Uterus (tissue), 4 donors: ENCODE measurements at places on chromosomes 3 and 15. TPM values are rescaled to one million over a fixed set of nuclear protein-coding genes. Genes with fewer than 3 reads are reported as not detected.
A peak's percentile ranks its signal among the peaks of the same experiment; 100 is the strongest.

DNA sequence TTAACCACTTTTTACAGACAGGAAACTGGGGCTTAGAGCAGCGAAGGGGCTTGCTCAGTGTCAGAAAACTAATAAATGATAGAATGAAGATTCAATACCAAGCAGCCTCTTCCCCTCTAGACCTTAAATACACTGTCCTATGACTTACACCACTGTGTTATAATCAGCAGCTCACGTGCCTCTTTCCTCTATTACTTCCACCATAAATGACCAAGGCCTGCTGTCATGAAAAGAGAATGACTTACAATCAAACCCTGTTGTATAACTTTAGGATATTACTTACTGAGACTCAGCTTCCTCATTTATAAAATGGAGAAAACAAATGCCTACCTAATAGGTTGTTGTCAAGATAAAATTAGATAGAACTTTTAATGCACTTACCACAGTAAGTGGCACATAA, 11.6 kb downstream of the FMN1 start:
- H3K4me1 ChIP-seq: no peaks in the 10 kb centered on the region
- H3K27me3 ChIP-seq: no peaks in the 10 kb centered on the region
- no peak overlapping the region for H3K27ac ChIP-seq
- no peak for DNase-seq
- H3K36me3 ChIP-seq: no peaks in the 10 kb centered on the region

- H3K4me3 ChIP-seq: no peak overlapping the region
- H3K36me3 ChIP-seq: no peaks in the 10 kb centered on the region
- no peak overlapping the region for H3K27ac ChIP-seq
- no peaks in the 10 kb centered on the region for H3K4me1 ChIP-seq
- DNase-seq: no peak
These were observed 9.8 kb downstream of the PLA2G4E start for GRCh38 chr15:42011074-42011473.

DNA sequence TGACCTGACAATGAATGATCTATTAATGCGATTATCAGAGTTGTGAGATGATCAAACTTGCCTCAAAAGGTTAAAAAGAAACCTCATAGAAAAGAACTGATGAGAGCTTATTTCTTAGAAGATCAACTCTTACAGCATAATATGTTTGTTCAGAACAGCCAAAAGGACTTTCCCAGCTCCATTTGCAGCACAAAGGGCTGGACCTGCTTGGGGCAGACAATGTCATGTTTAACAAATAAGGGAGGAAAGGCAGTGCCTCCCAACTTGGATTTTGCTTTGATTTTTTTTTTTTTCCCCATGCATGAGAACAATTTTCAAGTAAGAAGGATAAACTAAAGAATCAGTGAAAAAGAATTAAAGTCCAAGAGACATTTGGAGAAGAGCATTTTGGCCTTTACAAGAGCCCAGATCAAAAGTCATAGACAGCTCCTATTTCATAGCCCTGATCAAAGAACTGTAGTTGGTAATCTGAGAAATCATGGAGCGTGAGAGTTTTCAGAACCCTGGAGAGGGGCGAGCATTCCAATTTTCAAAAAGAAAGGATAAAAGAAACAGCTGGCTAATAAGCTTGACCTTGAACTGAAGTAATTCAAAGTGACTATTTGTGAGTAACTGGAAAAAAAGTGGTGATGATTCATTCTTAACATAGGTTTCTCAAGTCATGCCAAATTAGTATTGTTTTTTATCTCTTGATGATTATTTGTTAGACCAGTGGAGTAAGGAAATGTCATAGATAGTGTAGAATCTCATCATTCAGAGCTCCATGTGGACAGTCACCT, 136.0 kb upstream of the CFAP20DC start:
- no peak overlapping the region for H3K4me3 ChIP-seq
- H3K27me3 ChIP-seq: no peaks in the 10 kb centered on the region
- H3K36me3 ChIP-seq: no peaks in the 10 kb centered on the region

- no peaks in the 10 kb centered on the region for H3K36me3 ChIP-seq
- no peak overlapping the region for H3K27ac ChIP-seq
- no peak for DNase-seq
- H3K4me3 ChIP-seq: no peak overlapping the region
These were observed 109.6 kb downstream of the ADAMTS9 start for GRCh38 chr3:64578062-64578770.

GRCh38 chr3:109339197-109339596, 1.9 kb upstream of the DPPA4 start:
- no peak for DNase-seq
- no peaks in the 10 kb centered on the region for H3K4me1 ChIP-seq
- no peak overlapping the region for H3K4me3 ChIP-seq

DNA sequence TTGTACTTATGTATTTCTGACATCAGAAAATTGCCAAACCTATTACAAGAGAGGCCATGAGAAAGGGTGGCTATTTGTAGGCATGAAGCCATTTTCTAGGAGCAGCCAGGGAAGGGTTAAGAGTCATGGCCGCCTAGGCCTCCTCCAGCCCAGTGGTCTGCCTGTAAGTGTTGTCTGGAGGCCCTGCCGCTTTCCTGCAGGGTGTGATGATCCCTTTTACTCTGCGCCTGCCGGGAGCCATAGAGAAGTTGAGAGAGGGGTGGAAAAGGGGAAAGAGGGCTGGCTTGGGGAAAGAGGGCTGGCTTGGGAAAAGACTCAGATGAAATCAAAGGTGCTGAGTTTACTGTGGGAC, 29.1 kb upstream of the KCTD6 start:
- H3K36me3 ChIP-seq: no peaks in the 10 kb centered on the region
- DNase-seq: no peak
- H3K27me3 ChIP-seq: no peaks in the 10 kb centered on the region
- no peak overlapping the region for H3K4me3 ChIP-seq
- no peak overlapping the region for H3K27ac ChIP-seq
- H3K4me1 ChIP-seq: no peaks in the 10 kb centered on the region

DNA sequence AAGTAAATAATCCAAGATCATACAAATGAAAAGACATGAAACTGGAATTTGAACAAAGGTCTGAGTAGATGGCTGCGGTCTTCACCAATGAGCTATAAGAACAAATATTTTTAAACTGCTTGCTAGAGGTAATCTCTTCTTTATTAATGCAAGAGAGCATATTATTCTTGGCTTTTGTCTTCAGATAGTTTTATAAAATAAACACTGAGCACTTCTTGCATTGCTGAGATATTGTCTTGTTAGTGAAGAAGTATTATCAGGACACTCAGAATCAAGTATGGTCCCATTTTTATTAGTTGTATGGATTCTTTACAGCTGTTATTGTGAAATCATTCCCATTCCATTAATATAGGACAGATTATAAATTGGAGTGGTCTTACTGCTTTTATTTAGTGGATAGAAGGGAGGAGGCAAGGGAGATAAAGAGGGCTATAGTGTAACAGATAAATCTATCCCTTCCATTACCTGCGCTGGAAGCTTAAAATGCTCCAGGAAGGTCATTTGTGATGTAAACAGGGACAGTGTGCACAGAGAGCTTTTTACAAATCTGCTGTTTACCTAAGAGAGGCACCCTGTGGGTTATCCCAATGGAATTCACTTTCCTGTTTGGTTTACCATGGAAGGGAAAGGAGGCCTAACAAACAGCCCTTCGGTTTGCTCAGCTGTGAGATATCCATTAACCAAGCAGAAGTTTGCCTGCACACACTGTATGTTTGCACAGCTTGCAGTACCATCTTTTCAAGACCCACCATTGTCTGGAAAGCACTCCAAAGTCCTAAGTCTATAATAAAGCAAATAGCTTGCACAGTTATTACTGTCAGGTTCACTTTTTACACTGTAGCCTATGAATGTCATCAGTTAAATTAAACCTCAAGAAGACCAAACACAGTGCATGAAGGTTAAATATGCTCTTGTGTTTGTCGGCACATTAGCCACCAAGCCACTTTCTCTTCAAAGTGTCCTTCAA, 347.7 kb upstream of the TGFBR2 start:
- no peak overlapping the region for H3K27ac ChIP-seq
- no peak overlapping the region for H3K4me3 ChIP-seq
- H3K4me1 ChIP-seq: peaks cover 3% of the 10 kb centered on the region

DNA sequence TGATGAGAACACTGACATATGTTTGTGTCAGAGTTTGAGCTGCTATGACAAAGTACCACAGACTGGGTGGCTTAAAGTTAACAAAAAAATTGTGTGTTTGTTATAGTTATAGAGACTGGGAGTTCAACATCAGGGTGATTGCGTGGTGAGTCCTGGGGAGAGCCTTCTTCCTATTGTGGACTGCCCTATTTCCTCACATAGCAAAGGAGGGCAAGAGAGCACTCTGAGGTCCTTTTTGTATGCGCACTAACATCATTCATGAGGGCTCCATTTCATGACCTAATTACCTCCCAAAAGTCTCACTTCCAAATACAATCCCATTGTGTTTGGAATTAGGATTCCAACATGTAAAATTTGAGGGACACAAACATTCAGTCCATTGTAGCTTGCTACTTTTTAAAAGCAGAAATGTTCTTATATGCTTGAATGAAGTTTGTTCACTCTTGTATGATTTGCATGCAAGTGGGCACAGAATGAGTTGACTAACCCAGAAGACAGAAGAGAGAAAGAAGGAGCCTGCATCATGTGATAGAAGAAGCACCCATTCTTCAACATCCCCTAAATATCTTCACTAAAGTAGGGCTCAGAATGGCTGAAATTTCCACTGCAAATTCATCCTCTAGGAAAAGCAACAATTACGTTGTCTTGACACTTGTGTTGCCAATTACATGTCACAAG, 18.9 kb upstream of the ALCAM start:
- no peaks in the 10 kb centered on the region for H3K4me1 ChIP-seq
- DNase-seq: no peak
- H3K36me3 ChIP-seq: no peaks in the 10 kb centered on the region
- H3K4me3 ChIP-seq: no peak overlapping the region
- no peak overlapping the region for H3K27ac ChIP-seq
- no peaks in the 10 kb centered on the region for H3K27me3 ChIP-seq

DNA sequence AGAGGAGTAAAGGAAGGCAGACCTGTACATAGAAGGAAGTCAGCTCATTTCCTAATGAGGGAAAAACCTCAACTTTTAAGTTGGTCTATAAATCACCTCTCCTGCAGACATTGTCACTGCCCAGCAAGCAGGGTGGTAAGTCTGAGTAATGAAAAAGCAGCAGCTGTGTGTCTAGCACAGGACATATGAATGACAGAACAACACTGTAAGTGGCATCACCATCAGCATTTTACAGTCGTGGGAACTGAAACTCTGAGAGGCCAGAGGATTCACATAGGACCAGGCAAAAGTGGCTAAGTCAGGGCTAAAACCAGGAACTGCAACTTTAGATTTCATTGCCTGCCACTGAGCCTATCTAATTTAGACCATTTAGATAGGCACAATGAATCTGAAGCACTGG, 235.6 kb downstream of the CLSTN2 start:
- no peak overlapping the region for H3K27ac ChIP-seq
- no peaks in the 10 kb centered on the region for H3K4me1 ChIP-seq
- H3K36me3 ChIP-seq: no peaks in the 10 kb centered on the region
- H3K4me3 ChIP-seq: no peak overlapping the region
- no peaks in the 10 kb centered on the region for H3K27me3 ChIP-seq

- H3K27ac ChIP-seq: no peak overlapping the region
- H3K4me1 ChIP-seq: no peaks in the 10 kb centered on the region
- no peak for DNase-seq
- no peaks in the 10 kb centered on the region for H3K27me3 ChIP-seq
These were observed 52.7 kb downstream of the COL6A6 start for GRCh38 chr3:130569461-130570365.

- H3K4me3 ChIP-seq: no peak overlapping the region
- no peaks in the 10 kb centered on the region for H3K36me3 ChIP-seq
- DNase-seq: no peak
- no peaks in the 10 kb centered on the region for H3K4me1 ChIP-seq
These were observed 300.5 kb downstream of the ADAMTS17 start for GRCh38 chr15:100041127-100041828.

DNA sequence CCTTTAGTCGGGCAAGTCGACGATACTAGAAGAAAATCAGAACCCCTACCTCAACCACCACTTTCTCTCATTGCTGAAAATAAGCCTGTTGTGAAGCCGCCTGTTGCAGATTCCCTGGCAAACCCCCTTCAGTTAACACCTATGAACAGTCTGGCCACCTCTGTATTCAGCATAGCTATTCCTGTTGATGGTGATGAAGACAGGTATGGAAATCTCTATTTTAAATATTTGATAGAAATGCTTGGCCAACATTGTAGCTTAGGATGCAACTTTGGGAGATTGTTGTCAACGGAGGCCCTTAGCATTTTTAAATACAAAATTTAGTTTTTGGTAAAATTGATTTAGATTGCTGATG, 3.0 kb downstream of the TSC22D2 start:
- peak overlapping the region; percentile 57 for H3K4me3 ChIP-seq
- DNase-seq: no peak
- no peaks in the 10 kb centered on the region for H3K36me3 ChIP-seq
- H3K27me3 ChIP-seq: no peaks in the 10 kb centered on the region
- H3K4me1 ChIP-seq: peaks cover 3% of the 10 kb centered on the region
- peak overlapping the region; percentile 100 for H3K27ac ChIP-seq

DNA sequence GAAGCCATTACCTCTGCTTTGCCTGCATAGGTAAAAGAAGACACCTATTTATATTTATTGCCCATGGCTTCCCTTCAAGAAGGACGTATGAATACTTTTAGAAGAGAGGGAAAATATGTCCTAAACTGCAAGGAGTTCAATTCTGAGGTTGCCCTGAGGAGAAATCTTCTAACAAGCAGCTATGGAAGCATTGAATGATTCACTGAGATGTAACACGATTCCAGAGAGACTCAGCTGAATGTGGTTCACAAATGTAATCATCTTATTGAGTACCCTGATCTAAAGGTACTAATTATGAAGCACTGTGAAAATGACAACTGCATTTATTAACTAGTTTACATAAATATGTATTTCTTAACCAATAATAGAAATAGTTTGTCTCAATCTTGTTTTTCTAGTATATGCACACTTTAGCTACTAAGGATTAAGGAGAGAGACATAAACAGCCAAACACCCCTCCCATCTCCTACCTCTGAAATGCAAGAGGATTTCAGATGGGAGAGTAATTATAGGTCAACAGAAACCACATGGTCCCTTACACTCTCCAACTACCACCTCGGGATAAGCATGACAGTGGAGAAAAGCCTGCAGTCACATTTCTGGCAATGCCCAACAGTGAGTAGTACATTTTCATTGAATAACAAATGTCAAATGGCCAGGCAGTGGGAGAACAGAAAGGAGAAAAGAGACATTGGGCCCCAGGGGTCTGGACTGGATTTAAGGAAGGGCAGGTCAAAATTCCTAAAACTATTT, 506.2 kb upstream of the IL12A start:
- DNase-seq: no peak
- H3K4me1 ChIP-seq: no peaks in the 10 kb centered on the region
- H3K4me3 ChIP-seq: no peak overlapping the region
- H3K27me3 ChIP-seq: no peaks in the 10 kb centered on the region
- H3K36me3 ChIP-seq: no peaks in the 10 kb centered on the region

GRCh38 chr15:83099290-83099689, 8.2 kb upstream of the TM6SF1 start:
- no peaks in the 10 kb centered on the region for H3K4me1 ChIP-seq
- H3K27me3 ChIP-seq: no peaks in the 10 kb centered on the region
- no peak overlapping the region for H3K27ac ChIP-seq
- H3K4me3 ChIP-seq: no peak overlapping the region

TLR9 gene
- 0.14 TPM for total RNA-seq

ABCC5 gene
- total RNA-seq: 15.9 TPM

VILL gene
- 1.8 TPM for total RNA-seq

GATA2 gene
- total RNA-seq: 62.0 TPM
